Left hindlimb (tissue), 1 donor: ENCODE measurements at places on chromosomes 7 and 10.

DNA sequence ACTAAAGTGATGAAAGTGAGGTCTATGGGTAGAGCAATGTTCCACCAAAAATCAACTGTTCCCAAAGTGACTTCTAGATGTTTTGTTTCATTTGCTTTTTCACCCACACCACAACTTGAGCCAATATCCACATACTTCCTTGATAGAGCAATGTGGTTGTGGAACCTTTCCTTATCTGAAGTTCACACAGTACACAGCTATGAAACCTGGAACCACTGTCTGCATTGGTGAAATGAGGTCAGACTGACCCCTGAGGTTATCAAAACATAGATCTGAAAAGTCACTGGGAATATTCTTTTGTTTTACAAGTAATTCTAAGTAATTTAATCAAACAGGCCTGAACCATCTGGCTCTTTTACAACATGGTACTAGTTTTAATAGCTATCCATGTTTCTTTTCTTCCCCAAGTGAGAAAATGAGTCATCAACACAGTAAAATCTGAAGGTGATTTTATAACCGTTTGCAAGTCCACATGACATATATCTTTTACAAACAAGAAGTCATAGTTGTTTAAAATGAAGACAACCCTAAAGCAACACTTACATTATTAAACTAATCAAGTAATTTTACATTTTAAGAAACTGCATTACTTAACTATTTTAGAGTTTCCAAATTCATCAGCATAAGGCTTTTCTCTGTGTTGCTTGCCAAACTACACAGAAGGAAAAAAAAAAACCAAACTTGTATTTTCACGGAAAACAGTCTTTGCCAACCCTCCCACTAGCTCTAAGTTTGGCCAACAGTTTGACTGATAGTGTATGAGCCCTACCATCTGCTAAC is 80.3 kb downstream of the LRRC17 start:
- DNase-seq: no peak

GRCh38 chr7:66050990-66051448 is 24.6 kb upstream of the ASL start:
- DNase-seq: no peak

GRCh38 chr10:12006671-12007070 is 35.9 kb downstream of the UPF2 start:
- no peak for DNase-seq

GRCh38 chr10:131897297-131897899 is 3.4 kb upstream of the PPP2R2D start:
- DNase-seq: no peak

- DNase-seq: no peak
These were observed 126.4 kb upstream of the SDK1 start for GRCh38 chr7:3174515-3175284.

DNA sequence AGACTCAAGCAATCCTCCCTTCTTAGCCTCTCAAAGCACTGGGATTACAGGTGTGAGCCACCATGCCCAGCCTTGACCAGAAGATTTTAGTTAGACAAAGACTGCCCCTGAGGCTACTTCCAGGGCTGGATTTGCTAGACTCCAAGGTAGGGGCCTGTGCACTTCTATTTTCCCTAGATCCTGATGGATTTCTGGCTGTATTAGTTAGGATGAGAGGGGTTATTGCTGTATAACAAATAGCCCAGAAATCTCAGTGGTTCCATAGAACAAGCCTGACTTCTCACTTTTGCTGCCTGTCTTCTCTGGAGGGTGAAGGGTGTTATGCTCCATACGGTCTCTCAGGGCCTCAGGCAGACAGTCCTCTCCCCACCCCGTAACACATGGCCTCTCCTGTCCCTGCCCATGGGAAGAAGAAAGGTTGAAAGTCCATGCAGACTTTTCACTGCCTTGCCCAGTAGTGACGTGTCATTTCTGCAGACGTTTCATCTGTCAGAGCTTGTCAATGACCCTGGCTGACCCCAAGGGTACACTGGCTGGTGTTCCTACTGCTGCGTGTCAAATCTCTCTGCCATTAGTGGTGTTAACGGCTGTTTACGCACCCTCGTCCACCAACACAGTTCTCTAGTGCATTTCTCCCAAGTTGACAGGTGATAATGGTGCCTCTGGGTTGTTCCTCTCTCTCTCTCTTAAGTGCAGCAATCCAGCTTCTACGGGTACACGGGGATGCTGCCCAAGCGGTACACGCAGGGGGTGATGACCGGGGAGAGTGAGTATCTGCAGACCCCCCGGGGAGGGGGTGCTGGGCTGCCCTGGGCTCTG is 11.6 kb downstream of the SLC29A4 start:
- DNase-seq: no peak

GRCh38 chr10:121900443-121901174 is 27.2 kb downstream of the ATE1 start:
- no peak for DNase-seq

GRCh38 chr10:18164748-18165361 is 24.6 kb downstream of the CACNB2 start:
- peak; percentile 36 for DNase-seq

- no peak for DNase-seq
These were observed 419.8 kb downstream of the ANKRD7 start for GRCh38 chr7:118644346-118644745.

GRCh38 chr10:12795315-12796110 is 206.0 kb downstream of the CCDC3 start:
- no peak for DNase-seq

DNA sequence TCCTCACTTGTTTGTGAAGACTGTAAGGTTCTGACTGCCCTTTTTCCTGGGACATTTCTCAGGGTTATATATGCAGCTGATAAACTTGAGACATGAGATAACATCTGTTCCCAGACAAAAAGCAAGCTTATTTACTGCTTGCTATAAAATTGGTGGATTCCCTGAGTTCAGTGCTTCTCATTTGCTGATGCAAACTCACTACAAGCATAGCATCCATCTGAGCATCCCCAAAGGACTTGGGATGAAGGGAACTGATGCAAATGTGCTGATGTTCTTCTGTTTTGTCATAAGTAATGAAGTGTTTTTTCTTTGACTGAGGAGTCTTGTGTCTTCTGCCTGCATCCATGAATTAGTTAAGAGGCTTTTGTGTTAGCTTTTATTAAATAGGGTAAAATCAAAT is 183.2 kb downstream of the ADK start:
- DNase-seq: no peak

GRCh38 chr10:30639946-30640786 is 10.6 kb upstream of the LYZL2 start:
- DNase-seq: no peak

- DNase-seq: no peak
These were observed 403.5 kb downstream of the DNAJB6 start for GRCh38 chr7:157740251-157740798.

DNA sequence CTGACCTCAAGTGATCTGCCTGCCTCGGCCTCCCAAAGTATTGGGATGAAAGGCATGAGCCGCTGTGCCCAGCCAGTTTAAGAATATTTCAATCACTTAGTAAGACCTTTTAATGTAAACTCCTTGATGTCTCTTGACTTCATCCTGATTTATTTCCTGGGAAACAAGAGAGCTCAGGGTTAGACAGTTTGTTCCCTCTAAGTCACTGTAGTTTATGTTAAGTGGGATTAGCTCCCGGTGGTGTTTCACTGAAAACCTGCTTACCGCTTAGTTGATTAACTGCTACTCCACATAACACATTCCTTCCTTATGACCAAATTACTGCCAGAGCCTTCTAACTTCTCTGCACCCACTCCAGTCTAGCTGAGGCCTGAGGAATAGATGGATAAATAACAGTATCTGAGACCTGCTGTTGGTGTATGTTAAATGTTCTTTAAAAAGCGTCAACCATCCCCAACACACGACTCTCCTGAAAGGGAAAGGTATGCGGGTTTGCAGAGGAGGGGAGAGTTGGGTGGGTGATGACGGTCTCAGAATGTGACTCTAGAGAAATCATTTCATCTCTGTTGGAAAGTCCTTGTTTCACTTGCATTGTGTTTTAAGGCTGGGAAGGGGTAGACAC is 48.7 kb downstream of the CREB3L2 start:
- DNase-seq: no peak

DNA sequence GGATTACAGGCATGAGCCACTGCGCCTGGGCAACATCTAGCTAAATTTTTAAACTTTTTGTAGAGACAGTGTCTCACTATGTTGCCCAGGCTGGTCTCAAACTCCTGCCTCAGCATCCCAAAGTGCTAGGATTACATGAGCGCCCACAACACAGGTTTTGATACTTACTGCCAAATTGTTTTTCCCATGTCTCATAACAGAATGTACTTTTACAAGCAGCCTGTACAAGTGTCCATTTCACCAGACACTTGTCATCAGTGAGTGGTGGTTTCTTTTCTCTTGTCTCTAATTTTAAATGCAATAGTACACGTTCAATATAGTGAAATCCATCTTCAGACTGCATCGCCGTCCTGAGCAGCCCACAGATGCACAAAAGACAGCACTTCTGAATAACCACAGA is 116.4 kb upstream of the LYZL2 start:
- no peak for DNase-seq

- DNase-seq: no peak
These were observed 231.3 kb upstream of the CELF2 start for GRCh38 chr10:10786109-10787090.

GRCh38 chr10:77555591-77556212 is 81.9 kb downstream of the KCNMA1 start:
- no peak for DNase-seq

- DNase-seq: no peak
These were observed 263.7 kb downstream of the ZMYND11 start for GRCh38 chr10:398954-399353.

DNA sequence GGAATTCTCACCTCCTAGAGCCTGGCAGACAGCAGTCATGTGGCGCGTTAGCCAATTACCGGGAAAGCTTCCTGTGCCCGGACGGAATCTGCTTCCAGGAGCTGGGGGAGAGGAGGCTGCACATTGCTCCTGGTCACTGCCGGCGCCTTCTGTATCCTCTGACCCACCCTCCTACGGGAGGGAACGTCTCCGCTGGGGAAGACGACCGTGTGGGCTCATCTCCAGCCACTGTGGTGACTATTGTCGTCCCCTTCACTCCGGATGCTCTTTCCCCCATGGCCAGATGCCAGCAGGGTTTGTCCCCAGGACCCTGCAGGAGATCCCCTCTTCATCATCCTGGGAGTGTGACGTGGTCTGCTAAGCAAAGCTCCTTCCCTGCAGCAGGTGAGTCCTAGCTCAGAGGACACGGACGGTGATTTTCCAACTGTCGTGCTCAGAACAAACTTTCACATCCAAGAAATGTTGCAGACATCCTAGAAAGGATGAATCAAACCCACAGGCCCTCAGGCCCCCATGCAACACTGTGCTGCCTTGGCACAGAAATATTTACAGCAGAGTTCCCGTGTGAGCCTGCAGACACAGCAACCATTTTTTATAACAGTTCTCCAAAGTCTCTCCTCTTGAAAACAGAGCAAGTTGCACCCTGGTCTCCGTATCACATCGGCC is 29.6 kb upstream of the FAM20C start:
- peak; percentile 40 for DNase-seq

DNA sequence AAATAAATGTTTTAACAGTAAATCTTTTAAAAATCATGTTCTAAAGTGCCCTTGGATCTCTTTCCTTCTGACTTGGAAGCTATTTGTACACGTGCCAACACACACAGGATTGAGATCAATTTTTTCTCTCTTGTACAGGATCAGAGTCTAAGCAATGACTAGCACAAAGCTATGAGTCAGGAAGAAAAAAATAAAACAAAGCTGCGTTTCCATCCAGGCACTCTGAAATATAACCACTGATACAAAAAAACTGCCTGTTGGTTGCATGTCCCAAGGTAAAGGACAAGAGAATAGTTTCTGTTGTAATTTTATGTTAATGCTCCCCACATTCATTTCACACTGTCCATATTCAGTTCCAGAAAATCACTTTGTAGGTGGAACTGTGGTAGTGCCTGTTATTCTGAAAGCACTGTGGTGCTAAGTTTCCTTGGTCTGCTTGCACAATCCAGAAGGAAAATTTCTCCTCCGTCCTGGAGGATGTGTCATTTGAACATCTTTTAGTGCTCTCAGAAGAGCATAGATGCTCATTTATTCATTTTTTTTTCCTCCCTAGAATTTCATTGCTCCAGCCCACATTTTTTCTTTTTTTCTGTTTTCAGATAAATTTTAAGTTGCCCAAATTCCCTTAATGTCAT is 113.4 kb downstream of the PLXDC2 start:
- no peak for DNase-seq

GRCh38 chr7:97218767-97219166 is 101.3 kb downstream of the SDHAF3 start:
- DNase-seq: no peak

GRCh38 chr10:16105082-16105481 is 244.8 kb upstream of the MINDY3 start:
- no peak for DNase-seq

GRCh38 chr10:48480397-48481374 is 124.2 kb downstream of the ARHGAP22 start:
- no peak for DNase-seq

GRCh38 chr10:32943854-32944661 is 14.0 kb downstream of the ITGB1 start:
- no peak for DNase-seq

DNA sequence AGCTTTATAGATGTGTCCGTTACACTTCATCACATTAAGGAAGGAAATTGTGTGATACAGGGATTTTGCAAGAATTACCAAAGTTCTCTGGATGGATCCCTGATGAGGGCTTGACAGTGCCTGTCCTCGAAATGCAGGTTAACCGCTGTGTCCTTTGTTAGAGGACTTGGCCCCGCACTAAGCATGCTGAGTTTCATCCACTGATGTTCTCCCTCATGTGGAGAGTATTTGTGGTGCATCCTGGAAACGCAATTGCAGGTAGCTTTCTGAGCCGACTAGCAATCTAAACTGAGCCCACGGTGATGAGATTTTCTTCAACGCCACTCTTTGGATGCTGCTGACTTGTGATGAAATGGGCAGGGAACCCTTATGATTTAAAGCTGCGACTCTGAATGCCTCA is 71.9 kb upstream of the STK17A start:
- no peak for DNase-seq

- no peak for DNase-seq
These were observed 26.3 kb downstream of the ANKRD61 start for GRCh38 chr7:6057316-6058129.

GRCh38 chr7:37033141-37033540 is 308.8 kb upstream of the AOAH start:
- no peak for DNase-seq

DNA sequence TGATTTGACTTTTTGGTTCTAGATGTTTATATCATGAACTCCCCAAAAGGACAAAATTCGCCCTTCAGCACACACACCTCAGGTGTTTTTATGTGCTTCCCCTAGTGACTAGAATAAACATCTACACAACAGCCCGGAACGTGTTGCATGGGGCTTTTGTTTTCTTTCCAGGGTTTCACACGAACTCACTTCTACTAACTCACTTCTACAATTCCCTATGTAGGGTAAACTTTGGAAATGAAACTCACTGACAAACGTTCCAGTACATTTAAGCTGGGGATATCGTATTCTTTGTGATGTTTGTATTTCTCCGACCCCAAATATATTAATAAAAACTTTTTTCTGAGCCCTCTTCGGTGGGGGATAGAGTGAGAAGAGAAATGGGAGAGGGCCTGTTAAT is 1.4 kb downstream of the TRA2A start:
- no peak for DNase-seq

DNA sequence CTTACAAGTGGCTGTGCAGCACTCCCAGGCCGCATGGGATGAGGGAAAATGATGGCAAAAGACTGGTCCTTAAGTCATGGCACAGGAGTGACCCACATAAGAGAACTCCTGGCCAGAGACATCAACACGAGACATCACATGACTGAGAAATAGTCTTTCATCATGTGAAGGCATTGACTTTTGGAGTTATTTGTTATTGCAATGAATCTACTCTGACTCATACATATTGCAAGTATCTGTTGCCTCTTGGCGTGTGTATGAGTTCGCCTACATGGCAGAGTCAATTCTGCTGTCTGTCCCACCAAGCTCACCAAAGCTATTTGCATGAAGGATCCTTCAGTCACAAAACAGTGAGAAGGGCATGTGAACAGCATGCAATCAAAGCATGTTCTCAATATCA is 59.7 kb upstream of the HABP2 start:
- DNase-seq: no peak
